ENCODE measurements at places on chromosomes 1 and 21.

- DNase-seq, result no peak
Observed at GRCh38 chr1:235888119-235888643, 21.5 kb upstream of the LYST start.

DNA sequence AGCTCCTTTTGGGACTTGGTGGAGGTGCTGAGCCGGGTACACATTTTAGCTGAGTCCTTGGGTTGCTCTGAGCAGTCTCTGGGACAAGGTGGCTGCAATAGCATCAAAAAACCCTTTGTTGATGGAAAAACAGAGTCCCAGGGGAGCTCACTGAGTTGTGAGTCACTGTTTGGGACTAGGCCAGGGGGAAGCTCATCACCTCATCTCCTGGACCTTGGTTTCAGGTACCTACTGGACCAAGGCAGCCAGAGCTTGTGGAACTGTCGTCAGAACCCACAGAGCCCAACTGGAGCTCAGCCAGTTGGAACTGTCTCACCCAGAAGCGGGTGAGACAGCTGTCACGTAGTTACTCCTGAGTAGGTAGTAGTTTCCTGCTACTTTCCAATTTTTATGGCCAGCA is 146.7 kb downstream of the HLX start:
- DNase-seq, result no peak

- no peak for DNase-seq
Observed at GRCh38 chr1:92929461-92929860, 31.8 kb downstream of the DIPK1A start.

DNA sequence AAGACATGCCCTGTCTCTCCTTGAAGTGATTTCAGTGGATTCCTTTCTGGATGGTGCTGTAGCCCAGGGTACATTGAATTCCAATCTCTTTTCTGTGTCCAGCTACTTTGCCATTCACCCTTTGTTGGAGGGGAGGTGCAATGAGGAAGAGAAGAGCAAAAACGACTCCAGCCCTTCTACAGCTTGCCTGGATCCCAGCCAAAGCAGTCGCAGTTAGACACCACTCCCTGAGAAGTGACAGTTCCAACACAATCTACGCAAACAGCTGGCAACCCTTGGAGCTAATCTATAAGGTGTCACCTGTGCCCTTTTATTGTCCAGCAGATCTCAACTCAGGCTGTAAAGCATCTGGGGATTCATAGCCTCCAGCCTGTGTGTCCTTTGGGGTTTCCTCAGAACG is 4.6 kb downstream of the CD244 start:
- no peak for DNase-seq

GRCh38 chr1:182029002-182029378 is 32.5 kb downstream of the ZNF648 start:
- DNase-seq, result no peak

GRCh38 chr1:153577138-153577537 is 11.5 kb upstream of the S100A2 start:
- DNase-seq, result no peak

DNA sequence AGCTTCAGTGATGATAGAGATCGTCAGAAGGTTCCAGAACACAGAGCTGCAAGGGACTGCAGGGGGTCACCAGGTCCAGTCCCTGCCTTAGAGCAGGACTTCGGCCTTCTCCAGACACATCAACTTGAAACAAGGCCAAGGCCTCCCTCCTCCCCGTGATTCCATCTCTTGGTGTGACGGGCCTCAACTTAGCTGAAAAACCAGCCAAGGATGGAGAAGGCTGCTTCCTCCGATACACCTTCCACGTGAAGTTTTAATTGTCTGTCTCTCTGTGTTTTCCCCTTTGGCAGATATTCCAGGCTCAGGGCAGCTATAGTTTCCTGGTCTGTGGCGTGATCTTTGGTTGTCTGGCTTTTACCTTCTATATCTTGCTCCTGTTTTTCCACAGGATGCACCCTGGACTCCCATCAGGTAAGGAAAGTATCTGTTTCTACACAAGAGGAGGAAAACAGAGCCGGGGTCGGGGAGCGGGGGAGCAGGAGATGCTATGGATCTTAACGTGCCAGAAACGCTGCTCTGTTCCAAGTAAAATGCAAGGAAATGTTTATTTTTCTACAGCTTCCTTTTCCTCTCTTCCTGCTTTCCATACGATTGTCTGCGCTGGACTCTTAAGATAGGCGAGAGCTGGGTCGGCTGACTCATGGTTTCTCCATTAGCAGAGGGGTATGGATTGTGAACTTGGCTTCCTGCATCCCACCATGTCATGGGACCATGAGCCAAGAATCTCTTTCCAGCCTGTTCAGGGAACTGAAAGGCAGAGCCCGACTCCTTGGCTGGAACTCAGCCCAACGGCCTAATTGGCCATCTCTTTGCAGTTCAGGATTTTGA is 32.8 kb downstream of the ELK4 start:
- DNase-seq, result peak; percentile 79
